Activated naive CD8-positive, alpha-beta T cell treated with anti-CD3 and anti-CD28 coated beads for 36 hours (primary cell): ENCODE measurements at places on chromosomes 2 and 18.

GRCh38 chr2:36677996-36678605 lies 18.4 kb upstream of the VIT start:
- no peak for DNase-seq

DNA sequence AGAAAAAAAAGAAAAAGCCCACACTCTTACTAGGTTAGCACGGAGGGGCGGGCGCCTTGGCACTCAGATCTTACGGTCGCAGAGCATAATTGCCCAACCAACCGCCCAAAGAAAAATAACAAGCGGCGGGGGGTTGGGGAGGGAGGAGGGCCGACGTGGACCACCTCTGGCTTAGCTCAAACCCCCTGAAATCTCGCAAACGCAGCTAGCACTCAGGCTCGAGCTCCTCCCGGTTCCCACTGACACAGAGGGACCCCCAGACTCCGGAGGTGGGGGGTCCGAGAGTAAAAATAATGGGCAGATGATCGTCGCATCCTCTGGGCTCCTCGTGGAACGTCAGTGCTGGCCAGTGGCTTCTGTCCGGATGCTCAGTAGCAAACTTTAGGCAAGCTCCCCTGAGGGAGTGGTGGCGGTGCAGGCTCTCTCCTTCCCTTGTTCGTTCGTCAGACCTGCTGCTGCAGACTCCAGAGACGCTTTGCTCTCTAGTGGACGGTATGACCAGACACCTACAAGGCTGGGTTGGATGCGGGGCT lies 12.0 kb downstream of the CATIP start:
- no peak for DNase-seq

DNA sequence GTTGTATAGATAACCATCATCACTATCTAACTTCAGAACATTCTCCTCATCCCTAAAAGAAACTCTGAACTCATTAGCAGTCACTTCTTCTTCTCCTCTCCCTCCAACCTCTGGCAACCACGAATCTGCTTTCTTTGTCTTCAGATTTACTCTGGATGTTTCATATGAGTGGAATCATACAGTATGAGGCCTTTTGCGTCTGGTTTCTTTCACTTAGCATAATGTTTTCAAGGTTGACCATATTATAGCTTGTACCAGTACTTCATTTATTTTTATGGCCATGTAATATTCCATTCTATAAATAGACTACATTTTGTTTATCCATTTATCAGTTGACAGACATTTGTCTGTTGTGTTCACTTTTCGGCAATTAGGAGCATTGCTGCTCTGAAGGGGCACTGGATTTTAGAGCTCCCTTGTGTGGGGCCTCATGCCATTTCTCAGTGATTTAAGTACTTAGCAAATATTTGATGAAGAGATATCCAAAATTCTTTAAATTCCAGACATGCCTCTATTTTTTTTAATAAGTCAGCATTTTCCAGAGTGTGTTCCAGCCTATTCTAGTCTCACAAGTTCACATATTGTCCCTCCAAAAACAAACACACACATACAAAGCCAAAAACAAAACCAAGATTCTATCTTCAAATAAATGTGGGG lies 22.5 kb upstream of the MAP3K20 start:
- DNase-seq = no peak

DNA sequence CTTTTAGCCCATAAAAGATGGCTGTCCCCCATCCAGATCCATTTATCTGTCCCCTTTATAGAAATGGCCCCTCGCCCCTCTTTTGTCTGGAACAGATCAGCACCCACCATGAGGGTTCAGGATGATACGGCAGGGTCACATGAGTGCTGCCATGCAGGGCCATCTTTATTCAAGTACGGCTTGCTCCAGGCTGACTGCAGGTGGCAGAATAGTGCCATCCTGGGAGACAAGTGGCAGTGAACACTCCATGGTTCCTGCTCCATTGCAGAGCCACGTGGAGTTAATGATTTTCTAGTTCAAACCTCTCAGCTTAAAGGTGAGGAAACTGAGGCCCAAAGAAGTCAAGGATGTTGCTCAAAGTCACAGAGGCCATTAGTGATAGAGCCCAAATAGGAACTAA lies 180.6 kb downstream of the CLIP4 start:
- DNase-seq = no peak

- no peak for DNase-seq
These were observed 6.8 kb downstream of the ASXL3 start for GRCh38 chr18:33584548-33585430.

DNA sequence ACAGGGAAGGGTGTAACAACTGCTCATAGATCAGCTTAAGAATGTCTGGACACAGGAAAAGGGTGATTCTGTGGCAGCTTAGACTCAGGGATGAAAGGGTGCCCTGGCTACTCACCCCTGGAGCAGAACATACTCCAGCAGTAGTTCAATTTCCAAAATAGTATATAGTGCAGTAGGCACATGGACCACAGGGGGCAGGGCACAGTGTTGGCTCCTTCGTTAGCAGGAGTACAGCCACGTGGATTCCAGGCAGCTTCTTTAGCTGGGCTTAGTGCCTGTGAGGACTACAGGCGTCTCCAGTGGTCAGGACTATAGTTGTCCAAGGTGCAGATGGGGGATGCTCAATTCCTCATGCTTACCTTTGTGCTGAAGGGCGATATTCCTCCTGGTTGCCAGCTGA lies 277.5 kb upstream of the DDX18 start:
- DNase-seq = no peak

- DNase-seq = no peak
These were observed 371.6 kb downstream of the RPRM start for GRCh38 chr2:153106802-153107477.

DNA sequence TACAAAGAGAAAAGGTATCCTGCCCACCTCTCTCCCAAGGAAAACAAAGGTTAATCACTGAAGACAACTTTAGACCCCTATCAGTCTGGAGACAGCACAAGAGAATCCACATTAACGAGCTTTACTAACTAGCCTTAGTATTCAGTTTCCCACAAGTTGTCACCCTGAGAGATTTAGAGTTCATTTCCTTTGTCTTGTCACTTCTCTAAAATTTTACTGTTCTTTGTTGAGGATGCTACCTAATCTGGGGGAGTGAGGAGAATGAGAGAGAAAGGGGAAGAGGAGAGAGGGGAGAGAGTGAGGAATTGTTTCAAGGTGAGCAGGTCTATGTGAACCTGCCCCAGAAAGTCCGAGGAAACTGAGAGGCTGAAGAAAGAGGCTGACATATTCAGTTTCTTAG lies 28.4 kb downstream of the C2orf76 start:
- no peak for DNase-seq

DNA sequence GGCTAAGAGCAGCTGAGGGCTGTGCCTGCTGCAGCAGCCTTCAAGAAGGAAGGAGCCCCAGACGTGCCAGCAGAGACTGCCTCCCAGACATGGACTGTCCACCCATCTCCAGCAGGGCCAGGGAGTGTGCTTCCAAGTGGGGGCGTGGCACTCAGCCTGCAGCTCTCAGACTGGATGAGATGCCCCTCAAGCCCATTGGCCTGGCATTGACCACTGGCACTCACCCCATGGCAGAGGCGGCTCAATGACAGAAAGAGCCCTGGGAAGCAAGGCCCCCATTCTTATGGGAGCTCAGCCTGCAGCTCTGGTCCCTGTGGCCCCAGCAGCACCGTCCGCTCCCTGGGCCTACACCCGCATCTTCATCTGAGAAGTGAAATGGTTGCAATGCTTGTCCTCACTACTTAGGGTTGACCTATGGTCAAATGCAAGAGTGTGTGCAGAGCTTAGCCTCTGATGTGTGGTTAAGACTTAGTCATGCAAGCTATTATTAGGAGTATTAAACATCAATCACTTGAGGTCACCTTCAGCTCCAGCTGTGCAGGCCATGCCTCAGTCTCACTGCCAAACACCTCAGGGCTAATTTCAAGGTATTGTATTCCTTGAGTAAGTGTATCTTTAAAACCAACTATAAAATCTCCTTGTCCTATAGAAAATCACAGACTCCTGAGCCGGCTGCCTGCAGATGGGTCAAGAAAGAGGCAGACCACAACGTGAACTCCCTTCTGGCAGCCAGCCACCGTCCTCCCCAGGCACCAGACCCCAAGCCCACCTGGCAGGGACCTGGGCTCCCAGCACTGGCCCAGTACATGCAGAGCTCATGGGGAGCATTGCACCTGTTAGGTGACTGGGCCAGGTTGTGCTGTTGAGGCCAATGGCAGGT lies 194.8 kb downstream of the NDUFA10 start:
- DNase-seq = no peak

DNA sequence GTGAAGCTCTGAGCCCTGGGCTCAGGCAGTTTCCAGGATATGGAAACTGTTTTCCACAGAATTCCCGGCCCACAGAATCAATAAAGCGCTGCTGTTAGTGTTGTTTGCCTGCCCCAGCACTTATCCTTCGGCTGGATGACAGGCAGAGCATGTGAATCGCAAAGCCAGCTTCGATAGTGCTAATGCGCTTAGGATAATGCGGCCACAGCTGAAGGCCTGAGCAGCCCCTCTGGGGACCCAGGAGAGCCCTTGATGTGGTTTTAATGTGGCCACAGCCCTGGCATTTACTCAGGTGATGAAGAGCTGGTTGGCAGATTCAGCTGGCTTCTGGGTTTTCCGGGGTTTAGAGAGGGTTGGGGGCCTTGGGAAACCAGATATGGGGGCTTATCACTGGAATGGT lies 23.7 kb downstream of the PCARE start:
- no peak for DNase-seq

- DNase-seq = no peak
These were observed 8.4 kb downstream of the MEMO1 start for GRCh38 chr2:32002406-32002805.
